HEK293T (cell line): ENCODE measurements at places on chromosomes 1 and 21.
A peak's percentile ranks its signal among the peaks of the same experiment; 100 is the strongest.

- no peak for DNase-seq
These were observed 110.1 kb downstream of the ZBTB18 start for GRCh38 chr1:244161236-244161510.

GRCh38 chr21:21101911-21102310 is 103.7 kb downstream of the NCAM2 start:
- DNase-seq, result peak; percentile 24

- DNase-seq, result no peak
These were observed 62.7 kb downstream of the CASZ1 start for GRCh38 chr1:10733474-10734366.

DNA sequence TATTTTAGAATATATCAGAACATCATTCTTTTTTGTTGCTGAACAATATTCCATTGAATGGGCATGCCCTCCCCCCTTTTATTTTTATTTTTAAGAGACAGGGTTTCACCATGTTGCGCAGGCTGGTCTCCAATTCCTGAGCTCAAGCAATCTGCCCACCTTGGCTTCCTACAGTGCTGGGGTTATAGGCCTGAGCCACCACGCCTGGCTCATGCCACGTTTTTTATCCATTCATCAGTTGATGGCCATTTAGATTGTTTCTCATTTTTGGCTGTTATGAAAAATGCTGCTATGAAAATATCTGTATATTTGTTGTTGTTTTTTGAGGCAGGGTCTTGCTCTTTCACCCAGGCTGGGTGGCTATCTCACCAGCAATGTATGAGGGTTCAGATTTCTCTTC is 19.8 kb downstream of the SPEN start:
- DNase-seq, result no peak

GRCh38 chr1:147895123-147895522 is 7.5 kb upstream of the GJA8 start:
- DNase-seq, result no peak

- DNase-seq, result peak; percentile 30
These were observed 13.1 kb downstream of the VPS26C start for GRCh38 chr21:37253991-37254390.

DNA sequence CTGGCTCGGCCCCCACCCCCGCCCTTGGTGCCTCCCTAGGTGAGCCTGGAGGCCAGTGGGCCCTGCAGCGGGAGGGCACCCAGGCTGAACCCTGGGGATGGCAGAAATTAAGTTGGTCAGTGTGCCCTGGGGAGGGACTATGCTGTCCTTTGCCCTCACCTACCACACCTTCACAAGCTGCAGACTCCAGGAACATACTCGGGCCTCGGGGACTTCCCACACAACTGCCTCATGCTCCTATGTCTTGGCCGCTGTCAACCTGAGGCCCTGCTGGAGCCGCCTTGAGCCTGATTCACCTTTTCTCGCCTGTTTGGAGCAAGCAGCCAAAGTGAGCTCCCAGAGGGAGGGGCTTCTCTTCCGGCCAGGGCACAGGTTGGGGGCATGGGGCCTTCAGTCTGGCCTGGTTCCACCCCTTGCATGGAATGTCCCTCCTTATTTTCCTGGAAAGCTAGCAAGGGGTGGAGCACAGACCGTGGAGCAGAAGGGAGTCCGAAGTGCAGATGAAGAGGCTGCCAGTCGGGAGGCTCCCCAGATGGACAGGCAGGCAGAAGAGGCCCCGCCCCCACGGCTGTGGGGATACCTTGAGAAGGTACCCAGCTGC is 24.7 kb downstream of the KNCN start:
- no peak for DNase-seq

DNA sequence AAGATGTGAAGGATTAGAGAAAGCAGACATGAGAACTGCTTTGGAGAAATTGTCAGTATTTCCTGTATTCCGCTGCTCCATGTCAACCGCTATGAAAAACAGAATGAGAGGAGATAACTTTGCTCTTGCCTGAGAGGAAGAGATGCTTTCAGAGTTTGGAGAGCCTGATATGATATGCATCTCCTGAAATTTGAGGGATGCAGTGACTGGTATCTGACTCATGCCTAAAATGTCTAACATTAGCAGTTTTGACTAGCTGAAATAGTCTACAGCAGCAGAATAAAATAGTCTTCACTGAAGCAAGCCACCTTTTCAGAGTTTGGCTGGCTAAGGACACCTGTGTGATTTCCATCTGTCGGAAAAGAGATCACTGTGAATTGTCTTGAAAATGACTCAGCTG is 165.8 kb upstream of the LRRC7 start:
- DNase-seq, result no peak

- DNase-seq, result no peak
These were observed 7.1 kb upstream of the DIPK1A start for GRCh38 chr1:92968138-92969032.

GRCh38 chr1:107643766-107644165 is 321.2 kb downstream of the VAV3 start:
- no peak for DNase-seq
